Lower leg skin (tissue), 4 donors: ENCODE measurements at places on chromosomes 13 and 19.

- DNase-seq, result peak; percentile 95
Observed at GRCh38 chr19:13012690-13013608, 17.7 kb downstream of the NFIX start.

GRCh38 chr13:51728972-51729371 lies 75.0 kb downstream of the DHRS12 start:
- DNase-seq, result no peak

DNA sequence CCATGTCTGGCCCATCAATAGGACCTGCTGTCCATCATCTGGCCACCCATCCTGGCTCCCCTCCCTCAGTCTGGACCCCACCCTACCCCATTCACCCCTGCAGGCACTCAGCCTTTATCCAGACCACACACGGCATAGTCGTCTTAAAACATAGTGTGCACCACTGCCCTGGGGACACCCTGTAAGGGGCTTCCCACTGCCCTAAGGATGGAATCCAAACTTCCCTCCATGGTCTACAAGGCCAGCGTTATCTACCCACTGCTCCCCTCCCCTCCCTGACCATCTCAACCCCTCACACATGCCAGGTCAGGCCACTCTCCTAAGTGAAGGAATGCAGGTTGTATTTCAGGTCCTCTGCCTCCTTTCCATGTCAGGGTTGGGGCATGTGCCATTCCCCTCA lies 352.7 kb upstream of the ZNF507 start:
- DNase-seq, result no peak

DNA sequence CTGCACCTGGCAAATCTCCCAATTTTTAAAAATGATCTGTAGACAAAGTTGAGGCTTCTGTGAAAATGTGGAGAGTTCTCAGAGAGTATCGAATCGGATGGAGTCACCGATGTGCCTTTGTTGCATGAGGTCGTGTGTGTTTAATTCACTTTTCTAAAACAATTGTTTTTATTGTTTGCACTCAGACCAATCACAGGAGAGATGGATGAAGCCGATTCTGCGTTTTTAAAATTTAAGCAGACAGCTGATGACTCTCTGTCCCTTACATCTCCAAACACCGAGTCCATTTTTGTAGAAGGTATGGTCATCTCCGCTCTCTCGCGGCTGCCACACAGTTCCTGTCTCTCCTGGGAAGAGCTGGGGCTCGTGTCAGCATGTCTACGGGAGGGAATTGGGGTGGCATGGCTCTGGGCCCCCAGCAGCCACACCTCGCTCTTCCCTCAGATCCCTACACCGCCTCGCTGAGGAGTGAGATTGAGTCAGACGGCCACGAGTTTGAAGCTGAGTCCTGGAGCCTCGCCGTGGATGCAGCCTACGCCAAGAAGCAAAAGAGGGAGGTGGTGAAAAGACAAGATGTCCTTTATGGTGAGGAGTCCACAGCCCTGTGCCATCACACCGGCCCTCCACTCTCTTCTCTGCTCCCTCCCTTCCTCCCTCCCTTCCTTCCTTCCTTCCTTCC lies 47.2 kb downstream of the PEX11G start:
- DNase-seq, result no peak

DNA sequence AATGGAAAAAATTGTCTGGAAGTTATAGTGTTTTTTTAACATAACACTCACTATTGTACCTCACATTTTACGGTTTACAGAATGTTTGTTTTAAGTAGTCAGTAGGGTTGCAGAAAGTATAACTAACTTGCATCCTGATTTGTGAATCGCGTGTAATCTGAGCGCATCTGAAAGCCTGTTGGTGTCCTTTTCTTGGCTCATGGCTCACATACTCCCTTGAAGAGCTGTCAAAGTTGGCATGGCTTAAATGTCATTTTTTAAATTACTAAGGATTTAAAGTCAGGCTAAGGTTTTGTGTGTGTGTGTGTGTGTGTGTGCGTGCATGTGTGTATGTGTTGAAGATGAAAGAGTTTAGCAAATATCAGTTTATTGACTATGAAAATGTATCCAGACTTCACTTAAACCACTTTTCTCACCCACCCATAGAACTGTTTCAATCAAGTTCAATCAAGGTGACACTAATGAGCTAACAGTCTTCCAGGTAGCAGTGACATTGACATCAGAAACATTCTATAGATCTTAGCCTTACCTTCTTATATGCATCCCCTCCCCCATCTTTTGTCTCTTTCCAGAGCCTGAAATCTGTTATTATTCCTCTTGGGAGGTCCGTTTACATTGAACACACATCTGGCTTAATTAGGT lies 480.4 kb upstream of the SGCG start:
- DNase-seq, result no peak

DNA sequence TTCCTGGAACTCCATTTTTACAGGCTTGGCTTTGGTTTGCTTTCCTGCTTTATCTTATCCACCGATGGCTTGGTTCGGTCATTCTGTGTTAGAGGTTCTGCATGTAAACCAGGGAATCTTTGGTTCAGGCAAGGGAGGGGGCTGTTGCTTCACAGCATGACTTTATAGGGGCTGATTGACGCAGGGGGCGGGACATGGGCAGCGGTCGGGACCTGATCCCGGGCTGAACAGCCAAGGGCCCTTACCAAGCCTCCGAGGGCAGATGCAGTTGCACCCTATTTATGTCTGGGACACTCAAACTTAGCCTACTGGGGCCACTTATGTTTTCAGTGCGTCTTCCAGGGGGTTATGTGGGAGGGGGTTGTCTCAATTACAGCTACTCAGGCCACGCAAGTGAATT lies 312.4 kb downstream of the ZNF536 start:
- peak; percentile 71 for DNase-seq

DNA sequence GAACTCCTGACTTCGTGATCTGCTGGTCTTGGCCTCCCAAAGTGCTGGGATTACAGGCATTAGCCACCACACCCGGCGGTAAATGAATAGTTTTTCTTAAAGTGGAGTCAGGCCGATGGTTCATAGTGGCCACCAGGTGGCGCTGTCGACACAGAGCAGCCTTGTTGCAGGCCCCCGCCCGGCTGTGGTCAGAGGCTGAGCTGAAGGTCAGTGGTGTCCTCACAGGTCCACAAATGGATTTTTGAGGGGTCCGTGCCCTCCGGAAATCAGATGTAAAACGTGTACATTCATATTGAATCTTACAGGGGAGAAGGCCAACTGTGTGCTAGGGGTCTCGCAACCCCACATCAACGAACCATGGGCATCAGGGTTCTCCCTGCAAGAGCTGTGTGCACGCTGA lies 13.4 kb upstream of the WDR18 start:
- no peak for DNase-seq

DNA sequence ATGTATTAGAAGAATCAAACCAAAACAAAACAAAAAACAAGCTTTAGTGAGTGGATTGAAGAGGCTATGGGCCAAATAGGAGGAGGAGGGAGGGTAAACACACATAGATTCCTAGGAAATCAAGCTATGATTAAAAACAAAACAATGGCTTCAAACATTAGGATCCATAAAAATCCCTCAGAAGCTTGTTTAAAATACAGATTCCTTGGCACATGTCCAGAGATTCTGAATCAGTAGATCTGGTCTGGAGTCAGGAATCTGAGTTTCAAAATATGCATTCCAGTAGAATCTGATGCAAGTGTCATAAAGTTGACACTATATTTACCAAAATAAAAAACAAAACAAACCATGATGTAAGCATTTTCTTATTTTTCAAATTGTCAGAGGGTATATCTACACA lies 692.8 kb upstream of the SGCG start:
- DNase-seq, result no peak

DNA sequence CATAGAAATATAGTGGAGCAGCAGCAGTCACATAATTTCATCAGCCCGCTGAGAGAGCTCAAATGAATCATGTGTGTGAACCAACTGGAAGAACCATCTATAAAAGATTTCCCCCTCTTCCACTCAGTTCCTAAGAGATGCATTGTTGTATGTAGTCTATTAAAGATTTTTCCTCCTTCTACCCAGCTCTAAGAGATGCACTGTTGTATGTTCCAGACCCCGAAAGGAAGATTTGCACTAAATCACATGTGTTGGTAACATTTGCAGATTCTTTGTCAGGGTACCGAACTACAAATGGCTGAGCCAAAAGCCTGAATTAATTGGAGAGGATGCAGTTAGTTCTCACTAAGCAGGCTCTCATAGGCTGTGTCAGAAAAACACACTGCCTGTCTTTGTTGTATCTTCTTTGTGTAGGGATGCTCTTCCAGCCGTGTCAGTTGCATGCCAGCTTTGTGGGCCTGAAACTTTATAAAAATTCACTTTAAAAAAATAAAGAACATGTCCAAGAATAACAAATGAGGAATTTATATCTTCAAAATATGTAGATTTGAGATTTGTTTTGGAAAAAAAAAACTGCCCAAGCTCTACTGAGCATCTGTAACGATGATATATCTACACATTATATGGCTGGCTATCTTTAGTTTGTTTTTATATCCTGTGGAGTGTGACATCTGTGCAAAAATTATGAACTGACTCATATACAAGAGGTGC lies 223.1 kb downstream of the MZT1 start:
- DNase-seq, result no peak

DNA sequence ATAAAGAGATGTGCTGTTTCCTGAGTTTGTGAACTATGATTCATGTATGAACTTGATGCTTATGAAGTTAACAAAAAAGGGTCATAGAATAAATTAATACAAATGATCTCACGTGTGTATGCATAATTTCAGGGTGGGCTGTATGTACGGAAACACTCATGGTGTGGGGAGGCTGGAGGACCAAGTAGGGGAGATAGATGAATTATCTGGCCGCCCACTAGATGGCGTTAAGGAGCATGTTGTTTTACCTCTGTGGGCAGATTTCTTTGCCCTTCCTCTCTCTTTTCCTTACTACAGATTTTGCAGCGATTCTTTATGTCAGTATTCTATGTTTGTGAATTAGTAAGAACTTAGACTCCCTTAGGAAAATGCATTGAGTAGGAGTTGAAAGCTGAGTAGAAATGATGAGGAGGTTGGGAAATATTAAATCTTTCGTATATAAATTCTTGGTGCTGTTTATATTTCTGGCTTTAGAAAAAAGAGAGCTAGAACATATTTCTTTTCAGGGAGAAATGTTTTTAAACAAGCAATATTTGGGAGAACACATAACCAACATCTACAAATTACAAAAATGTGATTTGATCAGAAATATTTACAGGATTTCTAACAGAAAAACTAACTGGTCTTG lies 47.4 kb upstream of the TMTC4 start:
- DNase-seq, result no peak

GRCh38 chr19:45995715-45996385 lies 583 bp downstream of the CCDC61 start:
- no peak for DNase-seq
